ENCODE measurements at places on chromosomes 1 and 21. TPM values are rescaled to one million over a fixed set of nuclear protein-coding genes. Genes with fewer than 3 reads are reported as not detected.

Gene PDIK1L
- total RNA-seq: 3.6 TPM

Gene PSMD4
- total RNA-seq: 171 TPM

Gene AADACL3
- not detected for total RNA-seq

Gene RNF186
- under 0.01 TPM for total RNA-seq

Gene KRTAP21-2
- not detected for total RNA-seq

Measured in tracheal epithelial cell (primary cell).